ENCODE measurements at places on chromosomes 2 and 18.

- DNase-seq: no peak
Measured at GRCh38 chr2:43266711-43267111, 40.3 kb upstream of the ZFP36L2 start.

DNA sequence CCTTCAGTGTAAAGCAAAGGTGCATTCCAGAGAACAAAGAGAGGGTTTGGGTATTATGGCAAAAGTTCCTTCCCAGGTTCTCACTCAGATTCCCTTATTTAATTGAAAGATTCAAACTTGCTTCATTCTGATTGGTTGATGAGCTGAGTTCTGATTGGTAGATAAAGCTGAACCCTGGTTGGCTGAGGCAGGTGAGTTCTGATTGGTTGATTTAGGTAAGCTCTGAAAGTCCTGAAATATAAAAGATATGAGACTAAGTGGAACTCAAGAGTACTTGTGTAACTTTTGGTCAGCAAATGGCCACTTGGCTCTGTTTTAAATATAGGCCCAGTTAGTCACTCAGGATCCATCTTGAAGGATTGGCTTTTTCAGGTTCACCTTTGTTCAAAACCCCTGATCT lies 99.8 kb upstream of the FBXO11 start:
- no peak for DNase-seq

- DNase-seq: peak; percentile 90
Measured at GRCh38 chr2:231720987-231721966, 13.0 kb downstream of the PTMA start.

- no peak for DNase-seq
Measured at GRCh38 chr18:34848695-34849094, 138.6 kb downstream of the DTNA start.

- DNase-seq: no peak
Measured at GRCh38 chr2:29878898-29879297, 42.5 kb downstream of the ALK start.

DNA sequence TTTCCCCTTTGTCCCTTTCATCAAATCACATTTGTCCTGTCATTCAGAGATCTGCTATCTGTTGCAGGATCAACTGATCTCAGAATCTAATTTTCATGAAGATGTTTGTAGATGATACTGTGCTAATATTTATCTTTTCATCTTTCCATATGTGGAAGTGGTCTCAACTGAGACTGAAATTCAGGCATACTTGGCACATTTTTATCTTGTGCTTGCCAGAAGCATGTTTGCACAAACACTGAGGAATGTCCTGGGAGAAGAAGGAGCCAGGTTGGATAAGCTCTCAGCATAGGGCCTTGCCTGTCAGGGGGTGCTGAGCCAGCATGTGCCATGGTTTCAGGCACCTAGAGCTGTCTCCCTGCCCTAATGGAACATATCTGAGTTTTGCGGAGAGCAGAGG lies 24.5 kb upstream of the MMADHC start:
- DNase-seq: no peak

DNA sequence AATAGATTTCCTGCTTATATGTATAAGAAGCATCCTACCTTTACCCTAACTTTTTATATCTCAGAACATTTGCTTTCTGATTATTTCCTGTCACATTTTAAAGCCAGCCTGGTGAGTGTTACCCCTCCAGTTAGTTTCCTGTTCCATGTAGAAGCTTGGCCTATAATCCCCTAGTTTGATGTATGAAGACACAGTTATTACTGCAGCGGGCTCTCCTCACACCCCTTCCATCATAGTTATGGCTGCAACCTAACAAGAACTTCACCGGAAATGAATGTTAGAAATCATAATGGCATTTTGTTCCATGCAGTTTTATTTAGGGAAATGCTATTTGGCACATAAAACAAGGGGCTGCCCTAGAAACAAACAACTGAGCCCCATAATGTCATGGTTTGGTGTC lies 400.2 kb upstream of the SETBP1 start:
- no peak for DNase-seq

DNA sequence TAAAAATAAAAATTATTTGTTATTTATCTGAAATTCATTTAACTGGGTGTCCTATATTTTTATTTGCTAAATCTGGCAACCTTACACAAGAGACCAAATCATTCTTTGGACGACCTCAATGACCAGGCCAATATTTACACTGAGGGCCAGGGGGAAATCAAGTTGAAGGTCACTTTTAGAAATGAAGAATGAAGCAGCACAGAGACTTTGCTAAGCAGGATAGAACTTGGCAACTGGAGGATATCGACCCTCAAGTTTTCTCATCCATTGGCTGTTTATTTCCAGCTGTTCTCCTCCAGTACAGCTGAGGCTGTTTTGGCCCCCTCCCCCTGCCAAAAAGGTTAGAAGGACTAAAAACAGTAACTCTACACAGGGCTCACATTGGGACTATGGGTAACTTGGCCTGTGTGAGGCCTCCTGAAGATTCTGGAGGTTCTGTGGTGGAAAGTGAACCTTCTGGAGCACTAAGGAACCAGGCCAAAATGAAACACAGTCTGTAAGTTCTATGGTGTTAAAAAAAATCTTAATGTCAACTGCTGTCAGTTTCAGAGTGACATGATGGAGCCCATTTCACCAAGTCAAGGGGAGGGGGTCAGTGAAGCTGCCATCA lies 32.2 kb upstream of the ZFP36L2 start:
- DNase-seq: no peak

Measured in GM12865 (cell line).